Activated CD4-positive, alpha-beta T cell treated with anti-CD3 and anti-CD28 coated beads, Interleukin-2, amount 10 ng/mL, durations not matched to agents 7 days and 5 days (primary cell): ENCODE measurements at places on chromosomes 4 and X. TPM values are rescaled to one million over a fixed set of nuclear protein-coding genes. Genes with fewer than 3 reads are reported as not detected.

Gene SPANXC
- total RNA-seq = not detected

Gene XAGE1A
- not detected for total RNA-seq

Gene KLHL34
- total RNA-seq = 0.50 TPM

Gene HSFX3
- not detected for total RNA-seq

Gene COX7B2
- not detected for total RNA-seq

Gene STBD1
- 0.77 TPM for total RNA-seq

DNA sequence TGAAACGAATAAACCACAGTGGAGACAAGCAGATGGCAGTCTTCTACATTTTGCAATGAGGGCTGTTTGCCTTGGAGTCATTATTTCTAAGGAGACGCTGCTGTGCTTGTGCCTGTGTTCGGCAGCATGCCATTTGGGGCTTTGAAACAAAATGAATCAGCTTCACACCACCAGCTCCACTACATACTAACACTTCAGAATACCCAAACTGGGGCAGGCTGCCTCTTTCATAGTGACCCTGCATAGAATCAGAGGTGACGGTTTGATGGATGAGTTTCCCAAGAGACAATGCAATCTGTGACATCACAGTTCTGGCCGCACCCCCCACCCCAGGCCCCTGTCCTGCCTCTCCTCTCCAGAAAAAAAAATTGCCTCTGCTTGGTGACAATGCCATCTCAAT lies 57.1 kb upstream of the MID1 start:
- DNase-seq = no peak

DNA sequence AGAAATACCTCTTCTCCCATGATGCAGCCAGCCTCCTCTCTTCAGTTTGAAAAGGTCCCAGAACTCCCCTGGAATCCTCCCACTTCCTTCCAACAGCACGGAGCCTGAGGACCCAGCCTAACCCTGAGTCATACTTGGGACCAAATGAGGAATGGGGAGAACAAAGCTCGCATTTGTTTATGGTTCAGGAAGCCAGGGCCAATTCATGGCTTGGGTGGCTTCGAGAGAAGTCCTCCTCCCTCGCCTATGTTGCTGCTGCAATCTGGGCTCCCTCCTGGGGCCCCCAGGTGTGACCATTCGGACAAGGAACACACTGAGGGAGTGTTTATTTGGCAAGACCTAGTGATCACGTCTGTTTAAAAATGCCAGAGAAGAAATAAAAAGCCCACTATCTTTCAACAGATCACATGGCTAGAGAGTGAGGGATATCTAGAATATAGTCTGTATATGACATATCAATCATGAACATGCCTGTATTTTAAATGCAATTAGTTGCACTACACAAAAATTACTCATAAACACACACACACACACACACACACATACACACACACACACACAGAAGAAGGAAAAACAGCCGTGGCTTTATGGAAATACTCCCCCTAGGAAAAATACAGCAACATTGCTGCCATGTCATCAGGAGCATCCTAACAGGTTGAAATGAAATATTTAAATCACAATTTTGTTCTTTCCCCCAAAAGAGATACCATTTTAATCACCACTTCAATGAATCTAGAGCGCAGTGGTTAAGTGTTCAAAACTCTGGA lies 155.7 kb upstream of the MAP3K15 start:
- DNase-seq = no peak

GRCh38 chr4:38008571-38009021 lies 48.4 kb downstream of the PTTG2 start:
- DNase-seq = no peak

- DNase-seq = no peak
Observed at GRCh38 chrX:154295664-154296310, at the start of gene TKTL1. TKTL1 (plus strand) TSS chrX:154295795; CDS start chrX:154295860, 65 bp downstream.

GRCh38 chr4:106773076-106773905 lies 262.8 kb downstream of the DKK2 start:
- no peak for DNase-seq

GRCh38 chr4:53854991-53855568 lies 209.3 kb downstream of the CHIC2 start:
- no peak for DNase-seq

- no peak for DNase-seq
Observed at GRCh38 chr4:138790706-138791340, 224.8 kb upstream of the NOCT start.

DNA sequence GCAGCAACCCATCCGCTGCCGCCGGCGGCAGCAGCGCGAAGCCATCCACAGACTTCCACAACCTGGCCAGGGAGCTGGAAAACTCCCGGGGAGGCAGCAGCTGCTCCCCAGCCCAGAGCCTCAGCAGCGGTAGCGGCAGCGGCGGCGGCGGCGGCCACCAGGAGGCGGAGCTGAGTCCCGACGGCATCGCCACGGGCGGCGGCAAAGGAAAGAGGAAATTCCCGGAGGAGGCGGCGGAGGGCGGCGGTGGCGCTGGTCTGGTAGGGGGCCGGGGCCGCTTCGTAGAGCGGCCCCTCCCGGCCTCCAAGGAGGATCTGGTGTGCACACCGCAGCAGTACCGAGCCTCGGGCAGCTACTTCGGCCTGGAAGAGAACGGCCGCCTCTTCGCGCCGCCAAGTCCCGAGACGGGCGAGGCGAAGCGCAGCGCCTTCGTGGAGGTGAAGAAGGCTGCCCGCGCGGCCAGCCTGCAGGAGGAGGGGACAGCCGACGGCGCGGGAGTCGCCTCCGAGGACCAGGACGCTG lies 4.9 kb downstream of the PRDM8 start:
- peak; percentile 73 for DNase-seq

- DNase-seq = no peak
Observed at GRCh38 chr4:132572210-132572609, 576.9 kb upstream of the PCDH10 start.

- no peak for DNase-seq
Observed at GRCh38 chr4:108345862-108346817, 177.4 kb upstream of the LEF1 start.

- no peak for DNase-seq
Observed at GRCh38 chr4:75880278-75880677, 22.0 kb downstream of the PPEF2 start.

DNA sequence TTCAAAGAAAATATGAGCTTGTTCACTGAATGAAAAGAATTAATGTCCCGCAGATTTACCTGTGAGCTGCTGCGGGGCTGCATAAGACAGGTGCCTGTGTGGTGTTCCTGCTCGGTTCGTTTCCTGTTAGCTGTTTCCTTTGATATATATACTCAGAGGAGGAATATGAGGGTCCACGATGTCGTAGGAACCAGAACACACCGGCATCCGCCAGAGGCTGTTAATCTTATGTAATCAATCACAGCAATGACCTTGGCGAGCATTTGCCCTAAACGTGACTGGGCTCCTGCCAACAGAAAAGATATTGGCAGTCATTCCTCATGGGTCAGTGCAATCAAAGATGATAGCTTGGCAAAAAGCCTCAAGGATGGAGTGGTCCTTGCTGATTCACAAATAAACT lies 260.1 kb downstream of the EVC2 start:
- DNase-seq = no peak

- DNase-seq = no peak
Observed at GRCh38 chr4:2285613-2286381, 23.9 kb upstream of the MXD4 start.

DNA sequence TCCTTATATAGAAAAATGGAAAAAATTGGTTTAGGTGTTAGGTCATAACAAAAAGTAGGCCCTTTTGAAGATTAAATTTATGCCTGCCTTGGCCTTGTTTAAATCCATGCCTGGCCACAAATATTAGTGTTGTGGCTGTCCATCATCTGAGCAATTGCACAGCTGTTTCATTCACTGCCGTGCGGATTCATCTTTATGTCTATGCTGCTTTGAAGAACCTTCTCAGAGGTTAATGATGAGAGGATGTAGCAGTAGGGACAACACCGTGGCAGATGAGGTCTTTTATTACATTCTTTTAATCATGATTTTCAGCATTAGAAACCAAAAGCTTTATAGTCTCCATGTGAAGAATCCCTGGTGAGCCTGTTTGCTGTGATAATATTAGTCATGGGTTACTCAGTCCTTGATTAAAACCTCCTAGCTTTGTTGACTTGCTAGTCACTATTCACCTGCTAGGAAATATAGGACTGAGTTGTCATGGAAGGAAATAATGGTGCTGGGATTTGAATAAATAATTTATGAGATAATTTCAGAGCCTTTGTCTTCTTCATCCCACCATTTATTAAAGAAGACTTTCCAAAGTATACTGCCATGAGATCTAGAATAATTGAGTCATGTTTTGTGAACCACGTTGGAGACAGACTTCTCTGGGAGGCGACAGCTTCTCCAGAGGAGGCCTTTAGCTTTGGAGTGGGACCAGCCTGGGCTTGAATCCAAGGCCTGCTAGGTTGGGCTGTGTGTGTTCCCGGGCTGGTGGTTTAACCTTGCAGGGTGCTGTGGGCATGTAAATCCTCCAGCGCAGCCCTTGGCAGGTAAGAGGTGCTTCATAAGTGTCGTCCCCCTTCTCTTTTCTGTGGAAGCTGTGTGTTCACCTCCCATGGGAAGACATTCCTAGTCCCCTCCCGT lies 53.5 kb downstream of the PTTG2 start:
- DNase-seq = no peak

DNA sequence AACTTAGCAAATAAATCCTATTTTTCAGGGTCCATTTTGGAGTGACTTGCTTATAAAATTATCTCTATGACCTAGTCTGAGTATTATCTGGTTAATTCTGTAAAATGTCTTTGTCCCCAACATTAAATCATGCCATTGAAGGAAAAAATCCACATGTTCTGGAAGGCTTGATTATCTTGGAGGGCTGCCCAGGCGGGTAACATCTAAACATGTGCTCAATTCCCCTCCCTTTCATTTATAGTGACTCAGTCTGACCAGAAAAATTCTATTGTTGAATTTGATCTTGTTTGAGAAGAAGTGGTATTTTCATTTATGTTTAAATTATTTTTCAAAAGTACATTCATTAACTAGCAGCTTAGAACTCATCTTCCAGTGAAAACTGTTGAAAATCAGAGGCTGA lies 55.4 kb upstream of the SLC10A7 start:
- DNase-seq = no peak

DNA sequence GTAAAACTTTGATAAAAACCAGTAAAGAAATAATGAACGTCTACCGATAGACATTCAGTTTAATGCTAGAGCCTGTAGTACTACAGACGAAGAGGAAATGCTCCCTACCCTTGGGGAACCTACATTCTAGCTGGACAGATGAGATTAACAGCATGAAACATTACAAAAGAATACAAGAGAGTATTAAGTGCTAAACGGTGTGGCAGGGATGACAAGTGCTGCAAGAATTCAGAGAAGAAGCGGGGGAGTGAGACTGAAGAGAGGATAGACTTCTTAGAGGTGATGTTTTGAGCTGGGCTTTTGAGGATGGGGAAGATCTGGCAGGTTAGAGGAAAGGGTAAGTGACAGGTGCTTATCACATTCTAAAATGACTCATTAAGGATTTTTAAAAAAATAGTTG lies 52.6 kb upstream of the ESX1 start:
- no peak for DNase-seq

GRCh38 chr4:145681956-145682355 lies 2.0 kb downstream of the C4orf51 start:
- DNase-seq = no peak

- DNase-seq = no peak
Observed at GRCh38 chr4:118033148-118034052, 886 bp upstream of the NDST3 start.

DNA sequence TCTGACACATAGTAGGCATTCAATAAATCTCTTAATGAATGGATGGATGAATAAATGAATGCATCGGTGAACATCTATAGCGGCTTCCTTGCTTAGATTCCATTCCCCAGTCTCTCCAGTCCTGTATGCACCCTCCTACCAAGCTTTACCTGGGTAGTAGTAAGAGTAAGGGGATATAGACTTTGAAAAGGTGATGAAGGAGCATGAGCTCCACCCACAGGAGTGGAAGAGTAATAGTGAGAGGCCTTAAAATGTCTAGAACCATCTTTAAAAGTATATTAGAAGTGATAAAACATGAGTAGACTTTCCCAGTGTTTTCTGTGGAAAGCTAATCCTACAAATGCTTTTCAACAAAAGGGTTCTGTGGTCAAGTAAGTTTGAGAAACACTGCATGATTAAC lies 35.5 kb upstream of the GPC3 start:
- no peak for DNase-seq

DNA sequence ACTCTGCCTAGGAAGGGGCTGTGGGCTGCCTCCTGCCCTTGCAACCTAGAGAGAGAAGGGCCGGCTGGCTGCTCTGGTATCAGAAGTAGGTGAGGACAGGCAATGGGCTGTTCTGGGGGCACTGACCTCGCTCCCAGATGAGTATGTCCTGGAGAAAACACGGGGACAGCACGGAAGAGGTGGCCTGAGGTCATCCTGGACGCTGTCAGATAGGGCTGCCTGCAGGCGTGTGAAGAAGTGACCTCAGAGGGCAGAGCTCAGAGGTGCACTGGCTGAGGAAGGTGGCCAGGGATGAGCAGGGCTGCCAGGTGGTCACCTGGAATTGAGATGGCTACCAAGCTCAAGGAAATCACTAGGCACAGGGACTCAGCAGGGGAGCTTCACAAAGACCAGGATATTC lies 159.6 kb downstream of the TSPAN5 start:
- DNase-seq = no peak

DNA sequence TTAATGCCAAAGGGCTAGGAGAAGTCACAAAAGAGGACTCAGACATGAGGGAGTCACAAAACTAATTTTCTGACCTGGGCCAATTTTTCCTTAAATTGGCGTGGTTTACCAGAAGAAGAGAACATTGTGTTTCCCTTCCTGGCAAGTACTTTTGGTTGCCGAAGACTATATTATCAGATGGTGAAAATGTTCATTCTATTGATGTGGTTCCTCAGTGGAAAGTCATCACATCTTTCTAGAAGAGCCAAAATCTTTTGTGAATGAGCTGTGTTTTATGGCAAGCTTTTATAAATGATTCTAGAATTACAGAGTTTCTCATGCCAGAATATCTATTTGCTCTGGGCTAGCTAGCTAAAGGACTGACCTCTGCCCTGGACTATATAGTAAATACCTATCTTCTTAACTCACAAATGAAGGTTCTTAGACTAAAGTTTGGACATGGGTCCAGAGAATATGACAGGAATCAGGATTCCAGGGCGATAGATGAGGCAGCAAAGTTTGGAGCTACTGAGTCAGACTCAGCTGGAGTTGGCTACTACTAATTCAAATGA lies 288.9 kb downstream of the IL1RAPL2 start:
- no peak for DNase-seq

DNA sequence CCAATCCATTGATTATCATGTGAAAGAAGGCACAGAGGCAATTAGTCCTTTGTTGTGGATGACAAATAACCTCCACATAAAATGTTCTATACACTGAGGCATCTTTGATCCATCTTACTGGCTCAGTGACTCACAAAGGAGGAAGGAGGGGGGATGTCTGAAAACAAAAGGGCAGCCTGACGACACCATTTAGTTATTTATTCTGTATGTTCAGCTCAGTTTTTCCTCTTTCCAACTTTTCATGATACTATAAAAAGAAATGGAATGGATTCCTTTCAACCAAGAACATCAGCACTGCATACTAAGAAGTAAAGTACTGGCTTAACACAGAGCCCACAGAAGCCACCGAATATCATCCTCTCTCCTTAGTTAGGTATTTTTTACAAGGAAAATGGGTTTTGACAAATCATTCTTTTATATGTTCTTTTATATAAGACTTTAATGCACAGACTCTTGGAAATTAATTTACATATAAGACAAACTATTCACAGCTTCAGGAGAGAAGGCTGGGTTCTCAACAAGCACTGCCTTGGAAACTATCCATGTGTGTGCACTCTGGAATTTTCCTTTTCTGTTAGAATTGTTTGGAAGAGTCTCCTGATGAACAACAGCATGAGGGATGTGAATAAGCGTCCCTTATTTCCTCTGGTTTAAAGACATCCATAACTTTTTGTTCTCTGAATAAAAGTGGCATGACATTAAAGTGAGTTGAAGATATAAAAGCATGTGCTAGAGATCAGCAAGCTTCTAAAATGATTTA lies 135.6 kb downstream of the TSPAN5 start:
- no peak for DNase-seq

GRCh38 chr4:153439831-153440230 lies 26.3 kb upstream of the TMEM131L start:
- no peak for DNase-seq
